Ascending aorta (tissue), 2 donors: ENCODE measurements at places on chromosomes 6 and 20.

GRCh38 chr20:58303547-58303946 lies 6.0 kb upstream of the RAB22A start:
- no peak for DNase-seq

GRCh38 chr6:85126485-85127167 lies 323.3 kb upstream of the NT5E start:
- DNase-seq: no peak

DNA sequence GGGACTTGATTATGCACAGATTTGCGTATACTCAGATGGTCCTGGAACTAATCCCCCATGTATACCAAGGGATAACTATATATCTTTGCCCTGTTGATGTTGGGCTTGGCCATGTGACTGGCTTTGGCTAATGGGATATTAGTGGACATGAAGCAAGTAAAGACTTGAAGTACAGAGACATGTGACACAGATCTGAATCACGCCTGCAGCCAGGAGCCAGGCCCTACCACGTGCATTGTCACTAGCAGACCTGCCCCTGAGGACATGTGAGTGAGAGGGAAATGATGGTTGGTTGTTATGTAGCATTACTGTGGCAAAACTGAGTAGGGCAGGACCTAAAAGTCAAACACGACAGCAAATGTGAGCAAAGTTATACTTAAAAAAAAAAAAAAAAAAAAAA lies 155.7 kb downstream of the AKAP7 start:
- DNase-seq: no peak

DNA sequence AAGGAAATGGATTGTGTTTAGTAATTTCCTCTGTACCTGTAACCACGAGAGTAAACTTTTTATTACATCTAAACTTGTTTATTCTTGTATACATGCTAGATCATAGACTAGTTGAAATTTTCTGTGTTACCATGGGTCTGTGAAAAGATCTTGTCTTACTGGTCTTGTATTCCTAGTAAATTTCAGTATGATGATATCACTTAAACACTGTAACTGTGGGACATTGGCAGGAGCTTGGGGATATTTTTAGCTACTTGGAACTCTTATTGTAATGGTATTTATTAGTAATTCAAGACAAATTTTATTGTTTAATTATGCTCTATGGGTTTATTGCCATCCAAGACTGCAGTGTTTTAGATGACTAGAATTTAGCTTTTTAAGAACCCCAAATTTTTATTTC lies 25.9 kb upstream of the TULP4 start:
- no peak for DNase-seq

- DNase-seq: no peak
Measured at GRCh38 chr20:36474563-36474962, 66.8 kb upstream of the MYL9 start.

- DNase-seq: no peak
Measured at GRCh38 chr20:35742741-35743523, 872 bp upstream of the RBM39 start.

- no peak for DNase-seq
Measured at GRCh38 chr6:157229713-157230112, 93.6 kb downstream of the TMEM242 start.

DNA sequence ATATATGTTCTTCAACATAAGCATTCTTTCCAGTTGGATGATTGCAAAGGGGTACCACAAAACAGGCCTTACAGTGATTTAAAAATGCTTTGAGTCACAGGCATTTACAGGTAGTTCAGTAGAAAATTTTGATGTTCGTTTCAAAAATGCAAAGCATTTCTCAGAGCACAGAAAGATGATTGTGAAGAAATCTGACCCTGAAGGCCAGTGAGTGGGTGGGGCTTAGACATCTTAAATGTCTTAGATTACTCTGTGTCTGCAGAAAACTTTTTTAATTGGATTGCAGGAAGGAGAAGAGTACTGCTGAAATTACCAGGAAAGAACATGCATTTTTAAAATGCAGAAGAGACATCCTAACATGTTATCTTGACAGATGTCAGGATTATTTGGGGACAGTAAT lies 268.3 kb downstream of the CDKAL1 start:
- no peak for DNase-seq

DNA sequence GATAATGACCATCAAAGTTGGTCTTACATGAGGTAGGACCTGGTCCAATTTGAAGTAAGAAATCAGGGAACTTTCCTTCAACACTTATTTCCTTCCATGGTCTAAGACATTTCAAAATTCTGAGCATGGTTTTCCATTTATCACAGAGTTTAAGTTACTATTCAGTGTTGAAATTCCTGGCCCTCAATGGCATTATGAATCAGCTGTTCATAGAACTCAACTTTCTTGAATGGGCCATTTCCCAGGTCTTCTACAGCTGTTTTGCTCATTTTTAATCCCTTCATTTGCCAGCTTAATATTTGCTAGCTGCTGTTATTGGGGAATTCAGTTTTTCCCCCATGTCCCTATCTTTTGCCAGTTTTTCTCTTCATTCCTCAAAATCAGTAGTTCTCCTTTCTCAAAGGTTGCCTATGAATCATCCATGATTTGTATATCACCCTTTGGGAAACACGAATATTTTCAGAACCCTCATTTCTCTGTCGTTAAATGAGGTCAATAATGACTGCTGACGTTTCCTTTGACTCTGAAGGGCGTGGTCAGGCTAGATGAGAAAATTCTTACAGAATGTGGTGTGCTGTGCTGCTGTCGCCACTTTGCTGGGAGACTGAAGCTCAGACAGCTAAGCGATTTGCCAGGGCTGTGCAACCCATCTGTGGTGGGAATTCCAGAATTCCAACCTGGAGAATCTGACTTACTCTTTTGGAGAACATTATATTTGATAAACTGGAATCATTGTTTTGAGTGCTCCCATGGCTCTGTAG lies 216.5 kb upstream of the FLRT3 start:
- no peak for DNase-seq

- DNase-seq: no peak
Measured at GRCh38 chr6:160960839-160961238, 30.7 kb upstream of the MAP3K4 start.

DNA sequence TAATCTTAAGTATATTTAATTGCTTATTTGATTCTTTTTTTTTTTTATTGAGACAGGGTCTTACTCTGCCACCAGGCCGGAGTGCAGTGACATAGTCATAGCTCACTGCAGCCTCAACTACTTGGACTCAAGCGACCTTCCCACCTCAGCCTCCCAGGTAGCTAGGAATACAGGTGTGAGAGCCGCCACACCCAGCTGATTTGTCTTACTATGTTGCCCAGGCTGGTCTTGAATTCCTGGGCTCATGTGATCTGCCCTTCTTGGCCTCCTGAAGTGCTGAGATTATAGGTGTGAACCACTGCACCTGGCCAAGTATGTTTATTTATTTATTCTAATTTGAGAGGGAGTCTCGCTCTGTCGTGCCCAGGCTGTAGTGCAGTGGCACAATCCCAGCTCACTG lies 38.2 kb downstream of the PTPN1 start:
- DNase-seq: no peak

GRCh38 chr6:112150363-112150762 lies 63.0 kb downstream of the FAM229B start:
- no peak for DNase-seq

- DNase-seq: no peak
Measured at GRCh38 chr6:94065707-94066337, 646.5 kb upstream of the EPHA7 start.

GRCh38 chr20:43190332-43190953 lies 737 bp upstream of the PTPRT start:
- DNase-seq: no peak

DNA sequence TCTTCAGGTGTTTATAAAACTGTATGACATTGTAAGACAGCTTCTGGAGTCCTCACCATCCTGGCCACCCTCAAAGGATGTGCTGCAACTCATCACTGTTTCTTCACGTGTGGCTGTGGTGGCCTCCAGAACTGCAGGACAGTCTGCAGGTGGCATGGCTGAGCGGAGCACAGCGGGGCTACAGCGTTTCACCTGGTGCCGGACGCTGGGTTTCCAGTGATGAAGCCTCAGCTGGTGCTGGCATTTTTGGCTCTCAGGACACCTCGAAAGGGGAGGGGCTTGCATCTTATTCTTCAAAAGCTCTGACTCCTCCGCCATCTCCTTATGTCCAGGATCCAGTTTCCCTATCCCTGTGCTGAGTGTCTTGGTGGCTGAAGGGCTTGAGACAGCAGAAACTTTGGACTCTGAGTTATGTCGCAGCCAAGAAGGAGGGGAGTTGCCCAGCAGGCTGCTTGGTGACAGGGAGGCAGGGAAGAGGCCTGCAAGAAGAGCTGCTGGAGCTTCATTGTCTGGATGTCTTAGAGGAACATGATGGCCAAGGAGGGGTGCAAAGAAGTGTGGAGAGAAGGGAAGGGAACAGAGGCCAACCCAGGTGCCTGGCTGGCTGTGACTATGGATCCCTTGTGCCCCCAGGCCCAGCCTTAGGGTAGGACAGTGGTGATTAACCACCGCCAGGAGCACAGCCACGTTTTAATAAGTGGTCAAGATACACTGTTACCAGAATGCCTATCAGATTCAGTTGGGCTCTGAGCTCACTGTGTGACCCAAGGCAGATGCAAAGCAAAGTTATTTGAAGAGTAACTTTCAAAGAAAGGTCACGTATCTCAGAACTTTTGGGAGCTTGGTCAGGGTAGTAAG lies 58.7 kb downstream of the GTF2H5 start:
- DNase-seq: no peak

DNA sequence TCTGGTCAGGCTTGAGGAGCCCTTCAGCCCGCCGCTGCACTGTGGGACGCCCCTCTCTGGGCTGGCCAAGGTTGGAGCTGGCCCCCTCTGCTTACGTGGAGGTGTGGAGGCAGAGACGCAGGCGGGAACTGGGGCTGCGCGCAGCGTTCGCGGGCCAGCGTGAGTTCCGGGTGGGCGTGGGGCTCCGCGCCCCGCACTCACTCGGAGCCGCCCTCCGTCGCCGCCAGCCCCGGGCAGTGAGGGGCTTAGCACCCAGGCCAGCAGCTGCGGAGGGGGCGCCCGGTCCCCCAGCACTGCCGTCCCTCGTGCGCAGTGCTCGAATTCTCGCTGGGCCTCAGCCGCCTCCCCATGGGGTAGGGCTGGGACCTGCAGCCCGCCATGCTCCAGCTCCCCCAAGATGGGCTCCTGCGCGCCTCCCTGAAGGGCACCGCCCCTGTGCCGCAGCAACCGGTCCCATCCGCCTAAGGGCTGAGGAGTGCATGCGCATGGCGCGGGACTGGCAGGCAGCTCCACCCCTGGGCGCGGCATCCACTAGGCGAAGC lies 695.9 kb downstream of the EPHA7 start:
- DNase-seq: no peak

DNA sequence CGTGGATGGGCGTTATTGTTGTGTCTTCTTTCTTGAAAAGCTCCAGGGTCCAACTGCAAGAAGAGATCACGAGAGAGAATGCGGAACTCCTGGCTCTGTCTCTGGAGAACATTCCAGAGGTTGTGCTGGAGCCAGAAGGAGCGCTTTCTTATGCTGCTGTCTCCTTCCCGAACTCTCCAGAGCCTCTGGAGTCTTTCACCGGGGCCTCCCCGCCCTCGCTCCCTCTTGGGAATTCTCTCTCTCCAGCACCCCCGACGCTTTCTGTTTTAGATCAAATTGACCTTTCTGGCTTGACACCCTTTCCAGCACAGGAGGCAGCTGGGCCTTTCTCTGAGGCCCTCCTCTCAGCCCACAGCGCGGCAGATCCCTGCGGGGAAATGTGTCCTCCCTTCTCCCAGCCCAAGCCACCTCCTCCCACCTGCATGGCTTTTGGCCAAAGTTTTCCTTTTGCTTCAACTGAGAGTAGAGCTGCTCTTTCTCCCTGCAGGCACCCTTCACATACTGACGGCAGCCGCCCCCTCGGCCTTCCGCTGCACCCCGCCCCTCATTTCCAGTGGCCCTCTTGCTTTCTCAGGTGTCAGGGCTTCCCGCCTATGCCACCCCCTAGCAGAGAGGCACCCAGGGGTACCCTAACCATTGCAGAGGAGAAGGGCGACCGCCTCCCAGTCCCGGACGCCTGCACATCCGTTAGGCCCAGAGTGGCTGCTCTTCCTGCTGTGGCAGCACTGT lies 6.6 kb upstream of the CCR6 start:
- no peak for DNase-seq

GRCh38 chr6:154229786-154230185 lies 126.8 kb downstream of the IPCEF1 start:
- no peak for DNase-seq

DNA sequence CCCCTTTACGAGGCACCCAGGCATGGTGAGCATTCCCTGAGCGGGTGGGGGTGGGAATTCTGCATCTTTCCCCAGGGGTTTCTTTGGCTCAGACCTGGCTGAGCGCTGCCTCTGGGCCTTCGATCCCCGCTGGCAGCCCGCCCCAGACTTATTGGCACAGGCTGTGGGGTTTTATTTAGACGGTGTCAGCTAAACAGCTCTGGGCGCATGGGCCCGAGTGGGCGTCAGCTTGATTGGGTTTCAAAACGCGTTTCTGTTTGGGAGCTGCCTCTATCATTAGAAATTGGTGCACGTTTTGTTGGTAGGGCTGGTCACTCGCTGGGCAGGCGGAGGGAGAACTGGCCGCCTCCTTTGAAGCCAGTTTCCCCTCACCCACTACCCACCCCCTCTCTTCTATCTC lies 21.0 kb downstream of the PMEPA1 start:
- DNase-seq: no peak

GRCh38 chr6:144936764-144937163 lies 651.6 kb downstream of the UTRN start:
- DNase-seq: no peak

DNA sequence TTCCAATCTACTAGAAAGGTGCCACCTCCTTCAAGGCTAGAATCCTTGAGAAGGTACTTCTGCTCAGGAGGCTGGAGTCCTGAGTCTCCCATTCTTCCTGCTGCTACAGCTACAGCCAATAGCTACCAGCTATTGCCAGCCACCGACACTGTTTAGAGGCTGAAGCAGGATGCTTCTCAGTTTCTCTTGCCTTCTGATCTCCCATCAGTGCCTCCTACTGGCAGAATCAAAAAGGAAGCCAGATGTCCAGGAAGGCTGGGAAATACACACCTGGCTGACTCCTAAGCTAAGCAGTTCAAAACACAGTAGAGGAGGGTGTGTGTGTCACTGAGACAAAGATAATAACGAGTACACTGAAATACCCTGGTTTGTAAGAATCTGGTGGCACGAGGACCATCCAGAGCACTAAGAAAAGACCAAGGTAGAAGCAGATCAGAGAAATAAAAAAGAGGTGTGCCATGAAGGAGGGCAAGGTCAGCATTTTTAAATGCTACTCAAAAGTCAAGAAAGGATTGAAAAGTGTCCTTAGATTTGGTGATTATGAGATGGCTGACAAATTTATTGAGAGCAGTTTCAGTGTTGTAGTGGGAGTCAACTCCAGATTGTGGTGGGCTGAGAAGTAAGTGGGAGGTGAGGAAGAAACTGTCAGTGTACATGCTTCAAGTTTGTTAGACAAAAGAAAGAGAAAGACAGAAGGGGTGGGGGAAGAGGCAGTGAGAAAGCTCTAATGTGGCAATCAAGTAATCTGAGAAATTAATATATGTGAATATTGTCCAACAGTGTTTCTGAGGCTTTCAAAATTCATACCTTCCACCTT lies 2.3 kb upstream of the HLA-DMA start:
- peak; percentile 52 for DNase-seq

GRCh38 chr6:140403020-140403419 lies 1028.6 kb upstream of the CITED2 start:
- no peak for DNase-seq

GRCh38 chr6:40611912-40612311 lies 24.7 kb upstream of the LRFN2 start:
- DNase-seq: peak; percentile 53

GRCh38 chr6:9527679-9528286 lies 887.1 kb downstream of the TFAP2A start:
- no peak for DNase-seq

- DNase-seq: no peak
Measured at GRCh38 chr6:40282986-40283385, 304.2 kb downstream of the LRFN2 start.
